ENCODE measurements at places on chromosomes 3 and 15.

DNA sequence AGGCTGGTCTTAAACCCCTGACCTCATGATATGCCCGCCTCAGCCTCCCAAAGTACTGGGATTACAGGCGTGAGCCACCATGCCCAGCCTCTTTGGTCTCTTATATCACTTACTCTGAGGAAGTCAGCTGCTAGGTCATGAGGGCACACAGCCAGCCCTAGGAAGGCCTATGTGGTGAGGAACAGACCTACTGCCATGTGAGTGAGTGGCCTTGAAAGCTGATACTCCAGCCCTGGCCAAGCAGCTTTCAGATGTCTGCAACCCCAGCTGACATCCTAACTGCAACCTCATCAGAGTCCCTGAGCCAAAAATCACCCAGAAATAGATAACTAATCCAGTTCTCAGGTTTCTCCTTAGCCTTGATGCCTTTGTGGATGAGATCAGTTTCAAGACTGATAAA, 224.3 kb downstream of the EDEM1 start:
- DNase-seq, result no peak

GRCh38 chr3:61560517-61561373, 626 bp upstream of the PTPRG start:
- DNase-seq, result no peak

- DNase-seq, result no peak
These were observed 371.2 kb downstream of the LRTM1 start for GRCh38 chr3:54556630-54557029.

GRCh38 chr15:99117563-99118257, 12.8 kb downstream of the SYNM start:
- no peak for DNase-seq

GRCh38 chr3:193906849-193907410, 229.0 kb upstream of the HES1 start:
- no peak for DNase-seq

GRCh38 chr3:3085782-3086181, 24.4 kb downstream of the IL5RA start:
- DNase-seq, result no peak

DNA sequence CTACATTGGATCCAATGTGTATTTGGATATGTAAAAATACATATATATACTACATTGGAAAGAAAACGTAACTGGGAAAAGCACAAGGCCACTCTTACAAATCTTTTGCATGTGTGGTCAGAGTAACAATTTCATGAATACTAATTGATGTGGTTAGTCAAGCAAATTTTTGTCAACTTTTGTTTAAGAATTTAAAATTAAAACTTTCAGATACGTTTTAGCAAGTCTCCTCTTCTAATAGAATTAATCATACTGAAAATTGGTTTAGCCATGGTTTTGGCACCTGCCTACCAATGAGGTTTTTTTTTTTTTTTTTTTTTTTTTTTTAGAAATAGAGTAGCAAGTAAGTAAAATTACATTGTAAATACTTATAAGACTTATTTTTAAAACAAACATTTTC, 153.0 kb upstream of the CGNL1 start:
- DNase-seq, result no peak

DNA sequence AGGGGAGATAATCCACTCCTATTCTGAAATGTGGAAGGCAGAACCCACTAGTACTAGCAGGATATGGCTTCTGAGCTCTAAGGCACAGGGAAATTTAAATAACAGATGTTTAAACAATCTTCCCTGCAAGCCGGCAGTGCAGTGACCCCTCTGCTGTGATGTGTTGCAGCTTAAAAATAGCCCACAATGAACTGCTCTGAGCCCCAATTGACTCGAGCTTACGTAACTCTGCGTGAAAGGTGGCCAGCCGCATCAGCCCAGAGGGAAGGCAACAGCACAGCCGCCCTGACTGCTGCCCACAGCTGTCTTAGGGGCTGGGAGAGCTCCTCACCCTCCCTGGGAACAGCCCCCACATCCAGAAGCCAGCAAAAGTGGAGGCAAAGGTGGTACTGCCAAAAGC, 12.5 kb upstream of the CAMKV start:
- no peak for DNase-seq

DNA sequence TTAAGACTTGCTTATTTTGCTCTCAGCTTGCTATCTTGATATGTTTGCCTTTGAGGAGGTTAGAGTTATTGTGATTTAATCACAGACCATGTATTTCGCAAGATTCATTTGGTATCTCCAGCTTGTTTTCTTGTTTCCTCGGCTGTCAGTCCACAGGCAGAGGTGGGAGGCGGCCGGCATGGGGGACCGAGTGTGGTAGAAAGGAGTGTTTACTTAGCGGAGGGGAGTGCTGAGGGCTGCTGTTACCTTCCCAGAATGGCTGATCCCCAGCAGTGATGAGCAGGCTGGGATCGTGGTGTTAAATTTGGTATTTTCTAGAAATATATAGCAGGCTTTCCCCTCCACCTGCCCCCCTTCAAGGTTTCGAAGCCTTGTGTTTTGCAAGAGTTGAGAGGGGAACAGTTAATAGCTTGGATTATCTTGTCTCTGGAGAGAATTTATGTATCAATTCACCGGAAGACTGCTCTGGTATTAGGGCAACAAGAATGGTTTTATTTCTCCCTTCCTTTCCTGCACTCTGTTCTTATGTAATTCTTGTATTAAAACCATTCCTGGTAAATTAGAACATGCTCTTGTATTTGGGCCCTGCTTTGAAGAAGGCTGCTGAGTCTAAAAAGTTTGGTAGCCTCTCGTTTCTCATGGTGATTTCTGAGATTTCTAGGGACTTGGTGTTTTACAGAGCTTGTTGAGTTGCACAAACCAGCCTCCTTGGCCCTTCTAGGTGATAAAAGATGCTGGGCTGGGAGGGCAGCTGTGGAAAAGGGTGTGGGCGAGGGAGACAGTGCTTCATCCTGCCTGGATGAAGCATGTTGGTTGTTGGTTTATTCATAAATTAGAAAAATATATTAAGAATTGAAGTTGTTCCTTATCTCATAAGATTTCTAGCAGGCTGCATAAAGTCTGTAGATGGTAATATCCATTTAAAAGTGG, 151.4 kb downstream of the IGF1R start:
- no peak for DNase-seq

DNA sequence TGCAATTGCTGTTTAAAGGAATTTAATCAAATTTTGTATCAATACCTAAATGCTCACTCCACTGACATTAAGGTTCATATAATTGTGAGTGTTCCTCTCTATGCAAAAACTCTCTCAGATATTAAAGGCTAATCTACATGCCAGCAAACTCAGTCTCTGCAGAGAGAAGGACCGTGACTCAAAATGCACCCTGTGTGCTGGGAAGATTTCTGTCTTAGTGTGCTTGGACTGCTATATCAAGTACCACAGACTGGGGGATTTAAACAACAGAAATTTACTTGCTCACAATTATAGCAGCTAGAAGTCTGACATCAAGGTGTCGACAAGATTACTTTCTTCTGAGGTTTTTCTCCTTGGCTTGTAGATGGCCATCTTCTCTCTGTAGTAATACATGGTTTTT, 18.6 kb upstream of the PFN2 start:
- no peak for DNase-seq

GRCh38 chr15:68712886-68713285, 107.8 kb downstream of the ANP32A start:
- DNase-seq, result no peak

DNA sequence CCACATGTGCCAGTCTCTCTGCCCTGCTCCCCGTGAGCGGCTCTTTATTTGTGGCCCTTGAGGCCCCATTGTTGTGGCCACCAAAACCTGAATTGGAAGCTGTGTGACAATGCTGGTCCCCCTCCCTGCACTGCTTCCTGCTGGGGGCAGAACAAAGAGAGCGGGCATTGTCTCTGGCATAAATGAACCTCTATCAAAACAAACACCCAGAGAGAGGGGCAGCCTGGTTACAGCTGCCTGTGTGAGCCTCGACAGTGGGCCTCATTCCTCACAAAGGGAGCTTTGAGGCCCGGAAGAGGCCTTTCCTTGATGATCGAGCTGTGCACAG, 152.9 kb downstream of the IGF1R start:
- no peak for DNase-seq

DNA sequence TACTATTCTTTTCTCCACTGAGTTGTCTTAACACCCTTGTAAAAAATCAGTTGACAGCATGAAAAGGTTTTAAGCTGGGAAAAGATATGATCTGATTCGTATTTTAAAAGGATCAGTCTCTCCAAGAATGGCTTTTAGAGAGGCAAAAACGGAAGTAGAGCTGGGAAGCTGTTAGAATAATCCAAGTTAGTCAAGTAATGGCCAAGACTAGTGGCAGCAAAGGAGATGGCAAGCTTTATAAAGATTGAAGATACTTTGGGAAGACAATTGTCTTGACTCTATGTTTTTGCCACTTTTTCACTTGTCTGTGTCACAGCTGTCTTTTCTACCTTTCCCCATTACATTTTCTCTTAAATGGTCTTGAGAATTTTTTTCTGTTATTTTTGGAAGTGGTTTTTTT, 243.5 kb upstream of the MANF start:
- DNase-seq, result no peak

- no peak for DNase-seq
These were observed 19.4 kb downstream of the BCL2L10 start for GRCh38 chr15:52093167-52093538.

DNA sequence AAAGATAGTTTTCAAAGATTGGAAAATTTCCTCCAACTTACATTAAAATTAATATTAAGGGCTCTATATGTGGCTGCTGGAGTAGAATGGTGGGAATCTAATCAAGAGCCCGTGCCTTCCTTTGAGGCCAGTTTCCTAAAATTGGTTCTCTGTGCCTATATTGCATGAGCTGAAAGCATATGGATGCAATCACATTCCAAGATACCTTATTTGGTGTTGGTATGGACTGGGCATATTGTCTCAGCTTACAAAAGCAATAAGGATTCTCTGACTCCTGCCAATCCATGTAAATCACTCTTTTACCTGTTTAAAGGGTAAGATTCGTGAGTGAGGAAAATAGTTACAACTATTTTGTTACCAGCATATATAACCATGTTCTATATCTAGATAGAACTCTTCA, 111.6 kb downstream of the GREM1 start:
- DNase-seq, result no peak

GRCh38 chr15:39511000-39511915, 69.6 kb upstream of the THBS1 start:
- DNase-seq, result no peak

DNA sequence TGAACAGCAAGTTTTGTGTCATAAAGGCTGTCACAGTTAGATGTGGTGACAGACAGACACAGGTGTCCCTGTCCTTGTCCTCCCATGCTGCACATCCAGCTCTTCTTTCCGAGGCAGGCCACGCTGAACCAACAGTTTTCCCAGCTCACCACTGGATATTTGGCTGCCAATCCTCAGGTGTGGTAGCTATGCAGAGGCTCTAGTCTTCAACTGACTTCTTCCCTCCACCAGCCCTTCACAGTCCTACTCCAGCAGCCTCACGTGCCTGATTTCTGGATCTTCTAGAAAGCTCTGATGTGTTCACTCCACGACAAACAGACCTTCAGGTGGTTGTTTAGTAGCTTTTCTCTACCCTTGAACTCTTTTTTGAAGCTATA, 145.5 kb downstream of the UACA start:
- no peak for DNase-seq

DNA sequence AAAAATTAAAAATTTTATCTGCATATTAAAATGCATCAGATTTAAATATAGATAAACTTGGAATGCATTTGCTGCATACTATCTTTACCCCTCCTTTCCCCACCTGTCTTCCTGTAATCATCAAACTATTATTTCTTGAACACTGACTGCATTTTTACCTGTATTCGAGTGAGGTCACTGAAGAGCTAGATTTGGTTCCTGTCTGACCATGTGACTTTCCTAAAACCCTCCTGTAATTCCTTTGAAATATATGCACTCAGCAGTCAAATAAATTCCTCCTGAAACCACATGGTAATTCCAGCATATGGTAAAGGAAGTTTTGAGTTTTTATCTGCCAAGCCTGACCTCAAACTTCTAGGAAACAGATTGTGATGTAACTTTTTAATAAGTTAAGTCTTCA, 445.6 kb upstream of the FRG2C start:
- no peak for DNase-seq

Data from GDM1 (cell line).